ENCODE measurements at places on chromosomes 3 and 15.

- no peak for DNase-seq
Measured at GRCh38 chr3:4732925-4733324, 239.8 kb downstream of the ITPR1 start.

DNA sequence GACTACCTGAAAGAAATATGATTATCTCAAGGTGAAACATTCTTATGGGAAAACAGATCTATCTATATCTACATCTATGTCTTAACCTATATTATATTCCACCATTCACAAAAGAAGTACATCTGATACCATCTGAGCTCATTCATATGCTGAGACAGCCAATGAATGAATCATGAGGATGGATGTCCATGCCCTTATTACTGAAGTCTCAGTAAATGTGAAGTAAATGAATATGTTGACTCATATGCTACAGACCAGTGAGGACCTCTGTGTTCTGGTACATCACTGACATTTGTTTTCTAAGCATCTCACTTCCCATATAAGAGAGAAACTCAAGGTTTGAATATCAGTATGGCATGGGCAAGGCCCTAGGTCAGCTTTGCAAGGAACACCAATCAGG lies 311.2 kb upstream of the TMC3 start:
- no peak for DNase-seq

DNA sequence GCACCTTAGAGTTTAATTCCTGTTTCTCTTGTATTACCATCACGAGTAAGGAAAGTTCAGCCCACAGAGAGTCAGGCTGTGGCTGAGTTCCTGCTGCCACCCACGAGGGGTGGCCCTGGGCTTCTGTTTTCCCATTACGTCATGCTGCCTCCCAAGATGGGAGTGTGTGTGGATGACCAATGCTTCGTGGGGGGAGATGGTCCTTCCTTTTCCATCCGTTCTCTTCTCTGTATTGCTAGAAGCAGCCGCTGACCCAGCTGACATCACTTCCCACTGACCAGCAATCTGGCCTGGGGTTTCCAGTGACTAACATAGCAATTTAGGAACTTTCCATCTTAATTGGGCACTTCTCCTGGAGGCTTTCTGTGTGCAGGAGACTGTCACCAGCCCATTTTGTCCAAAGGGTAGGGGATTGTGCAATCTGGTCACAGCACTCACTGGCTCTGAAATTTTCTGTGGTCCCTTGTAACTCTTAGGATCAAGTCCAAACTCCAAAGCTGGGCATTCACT lies 9.3 kb downstream of the IRAK2 start:
- peak; percentile 99 for DNase-seq

DNA sequence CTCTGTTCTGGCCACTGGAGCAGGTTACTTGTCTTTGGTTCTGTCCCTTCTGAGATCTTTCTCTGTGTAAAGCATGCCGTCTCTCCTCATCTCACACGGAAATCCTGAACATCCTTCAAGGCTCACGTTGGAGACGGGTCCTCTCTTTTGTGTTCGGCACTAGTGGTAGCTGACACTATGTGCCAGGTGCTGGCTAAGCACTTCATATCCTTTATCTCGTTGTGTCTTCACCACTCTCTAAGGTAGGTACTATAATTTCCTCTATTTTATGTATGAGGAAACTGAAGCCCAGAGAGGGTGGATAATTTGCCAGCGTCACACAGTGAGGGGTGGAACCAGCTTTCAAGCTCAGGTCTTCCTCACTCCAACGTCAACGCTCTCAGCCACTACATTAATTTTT lies 1.2 kb downstream of the IFT122 start:
- no peak for DNase-seq

- DNase-seq: no peak
Measured at GRCh38 chr15:51280838-51281237, 57.6 kb downstream of the CYP19A1 start.

- no peak for DNase-seq
Measured at GRCh38 chr3:181487236-181487978, 224.3 kb upstream of the SOX2 start.

GRCh38 chr15:75431682-75432081 lies 19.8 kb downstream of the SIN3A start:
- no peak for DNase-seq

DNA sequence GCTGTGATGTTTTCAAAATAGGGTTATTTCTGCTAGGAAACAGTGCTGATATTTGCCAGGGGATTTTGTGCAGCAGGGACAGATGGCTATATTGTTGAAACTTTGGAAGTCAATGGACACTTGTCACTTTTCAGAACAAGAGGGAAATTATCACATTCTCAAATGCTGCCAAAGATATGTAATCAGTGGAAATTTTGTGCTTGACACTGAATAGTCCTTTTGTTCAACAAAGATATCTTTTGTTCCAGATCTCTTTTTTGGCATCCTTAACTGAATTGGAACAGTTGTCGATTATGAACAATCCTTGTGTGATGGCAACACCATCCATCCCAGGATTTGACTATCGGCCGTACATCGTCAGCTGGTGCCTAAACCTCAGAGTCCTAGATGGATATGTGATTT lies 7.8 kb downstream of the CEP97 start:
- DNase-seq: no peak

GRCh38 chr3:17938313-17938712 lies 195.9 kb upstream of the TBC1D5 start:
- DNase-seq: no peak

DNA sequence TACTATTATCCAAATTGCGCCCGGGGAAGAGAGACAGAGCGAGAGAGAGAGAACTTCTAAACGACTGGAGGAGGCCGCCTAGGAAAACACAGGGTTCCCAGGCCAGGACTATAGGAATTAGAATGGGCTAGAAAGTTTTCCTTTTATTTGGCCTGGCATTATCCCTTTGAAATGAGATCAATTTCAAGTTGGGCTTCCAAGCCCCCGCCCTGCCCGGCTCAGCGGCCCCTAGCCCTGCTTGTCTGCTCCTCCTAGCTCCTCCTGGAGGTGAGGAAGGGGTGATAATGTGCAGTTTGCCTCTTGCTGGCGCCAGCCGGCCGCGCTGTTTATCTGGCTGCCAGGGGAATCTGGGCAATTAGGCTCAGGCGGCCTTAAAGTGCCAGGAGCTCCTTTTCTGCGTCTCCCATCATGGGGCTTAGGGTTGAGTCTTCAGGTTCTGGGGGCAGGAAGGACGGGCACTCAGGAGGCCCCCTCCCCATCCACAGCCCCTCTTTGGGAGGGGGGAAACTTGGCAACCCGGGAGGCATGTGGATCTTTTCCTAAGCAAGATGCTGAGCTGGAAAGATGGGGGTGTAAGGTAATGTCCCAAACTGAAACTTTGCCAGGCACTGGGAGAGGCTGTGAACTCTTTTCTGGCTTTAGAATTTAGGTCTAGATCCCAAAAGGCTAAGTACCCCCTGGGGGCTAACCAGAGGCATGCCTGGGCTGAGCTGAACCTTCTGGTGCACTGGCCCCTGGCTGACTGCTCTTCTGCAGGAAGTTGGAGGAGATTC lies 5.5 kb downstream of the SMAD6 start:
- DNase-seq: no peak

GRCh38 chr3:133301731-133302130 lies 98.1 kb upstream of the BFSP2 start:
- no peak for DNase-seq

- no peak for DNase-seq
Measured at GRCh38 chr3:154149286-154149685, 28.1 kb downstream of the ARHGEF26 start.

GRCh38 chr3:56857178-56857577 lies 55.4 kb upstream of the ARHGEF3 start:
- DNase-seq: no peak

- no peak for DNase-seq
Measured at GRCh38 chr3:79884354-79884753, 116.6 kb upstream of the ROBO1 start.

- DNase-seq: no peak
Measured at GRCh38 chr15:32763295-32763694, 45.5 kb downstream of the GREM1 start.

DNA sequence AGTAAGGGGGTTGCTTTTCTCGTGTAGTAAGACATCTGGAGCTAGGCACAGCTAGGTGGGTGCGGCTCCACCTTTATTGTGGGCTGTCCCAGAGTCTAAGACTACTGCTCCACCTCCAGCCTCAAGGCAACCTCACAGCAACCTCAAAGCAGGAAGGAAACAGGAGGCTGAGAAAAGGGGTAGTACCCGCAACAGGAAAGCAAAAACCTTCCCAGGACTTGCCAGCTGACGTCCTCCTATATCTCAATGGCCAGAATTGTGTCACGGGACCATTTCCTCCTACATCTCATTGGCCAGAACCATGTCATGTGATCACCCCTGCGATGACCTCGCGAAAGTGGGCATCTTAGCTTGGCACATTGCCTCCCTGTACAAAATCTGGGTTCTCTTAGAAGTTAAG lies 4.3 kb upstream of the GPR160 start:
- peak; percentile 53 for DNase-seq

DNA sequence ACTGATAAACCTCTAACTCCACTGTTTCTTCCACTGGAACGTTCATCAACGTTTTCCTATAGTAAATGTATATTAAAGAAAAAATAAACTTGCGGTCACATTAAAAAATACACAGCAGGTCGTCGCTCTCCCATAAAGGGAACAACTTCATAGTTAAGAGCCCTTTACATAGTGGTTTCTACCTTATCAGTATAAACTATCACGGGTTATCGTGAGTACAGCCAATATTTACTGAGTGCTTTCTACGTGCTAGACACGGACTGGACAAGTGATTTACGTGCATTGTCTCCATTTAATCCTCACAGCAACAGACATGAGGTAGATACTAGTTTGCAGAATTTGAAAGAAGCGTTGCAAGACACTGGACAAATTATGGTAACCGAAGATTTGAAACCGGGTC lies 964 bp upstream of the TASOR start:
- DNase-seq: no peak

- DNase-seq: no peak
Measured at GRCh38 chr3:65996589-65996988, 42.1 kb downstream of the MAGI1 start.

DNA sequence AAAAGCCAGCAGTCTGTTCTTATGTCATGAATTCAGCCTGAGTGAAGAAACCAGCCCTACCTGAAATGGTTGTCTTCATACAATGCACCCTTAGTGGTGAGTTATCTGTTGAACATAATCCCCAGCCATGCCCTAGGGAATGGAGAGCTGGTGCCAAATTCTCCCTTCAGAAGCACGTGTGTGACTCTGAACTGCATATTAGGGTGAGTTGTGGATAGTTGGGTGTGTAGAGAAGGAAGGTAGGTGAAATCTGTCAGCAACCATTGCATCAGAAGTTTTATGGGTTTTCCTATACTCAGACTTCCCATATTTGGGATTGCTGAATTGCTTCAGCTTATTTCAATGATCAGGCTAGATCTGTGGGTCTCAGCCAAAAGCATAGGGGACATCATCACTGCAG lies 46.5 kb upstream of the TP63 start:
- DNase-seq: no peak

DNA sequence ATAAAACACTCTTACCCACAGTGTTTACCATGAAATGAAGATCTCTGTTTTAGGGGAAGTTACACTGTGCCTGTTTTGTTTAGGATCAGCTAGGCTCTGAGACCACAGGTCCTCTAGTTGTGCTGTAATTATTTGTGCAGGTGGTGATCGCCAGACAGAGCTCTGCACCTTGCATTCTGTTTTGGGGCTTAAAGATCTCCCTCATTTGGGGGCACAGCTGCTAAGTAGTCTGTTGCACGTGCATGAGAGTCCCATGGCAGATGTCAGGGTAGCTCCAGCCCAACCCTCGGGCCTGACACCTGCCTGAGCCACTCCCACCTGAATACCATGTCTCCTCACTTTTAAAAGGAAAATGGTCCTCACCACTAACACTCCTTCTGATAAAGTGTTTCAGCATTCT lies 12.4 kb downstream of the C3orf20 start:
- DNase-seq: no peak

DNA sequence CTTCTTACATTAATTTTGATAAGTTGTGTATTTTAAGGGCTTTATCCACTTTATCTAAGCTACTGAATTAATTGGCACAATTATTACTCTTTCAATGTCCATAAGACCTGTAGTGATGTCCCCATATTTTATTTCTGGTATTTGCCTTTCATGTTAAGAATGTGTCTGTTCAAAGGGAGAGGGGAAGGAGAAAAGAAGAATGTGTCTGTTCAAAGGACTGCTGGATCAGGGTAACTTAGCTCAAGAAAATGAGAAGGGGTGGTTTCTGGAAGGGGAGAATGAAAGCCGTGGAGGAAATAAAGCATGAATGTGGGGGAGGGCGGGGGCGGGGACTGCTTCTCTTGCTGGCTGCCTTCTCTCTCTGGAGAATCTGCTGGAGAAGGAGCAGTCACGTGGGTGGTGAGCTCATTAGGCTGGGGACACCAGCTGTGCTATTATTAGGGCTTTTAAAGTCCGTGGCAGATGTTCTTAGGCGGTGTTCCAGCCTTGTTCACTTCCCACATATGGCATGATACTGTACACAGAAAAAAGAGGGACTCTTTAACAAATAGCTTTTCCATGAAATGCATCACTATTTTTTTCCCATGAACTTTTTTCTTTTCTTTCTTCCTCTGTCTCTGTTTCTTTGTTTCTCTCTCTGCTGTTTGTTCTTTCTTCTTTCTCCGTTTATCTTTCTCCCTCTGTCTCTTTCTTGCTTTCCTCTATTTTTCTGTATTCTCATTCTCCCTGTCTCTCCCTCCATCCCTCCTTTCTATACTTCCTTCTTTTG lies 63.7 kb upstream of the ULK4 start:
- peak; percentile 96 for DNase-seq

DNA sequence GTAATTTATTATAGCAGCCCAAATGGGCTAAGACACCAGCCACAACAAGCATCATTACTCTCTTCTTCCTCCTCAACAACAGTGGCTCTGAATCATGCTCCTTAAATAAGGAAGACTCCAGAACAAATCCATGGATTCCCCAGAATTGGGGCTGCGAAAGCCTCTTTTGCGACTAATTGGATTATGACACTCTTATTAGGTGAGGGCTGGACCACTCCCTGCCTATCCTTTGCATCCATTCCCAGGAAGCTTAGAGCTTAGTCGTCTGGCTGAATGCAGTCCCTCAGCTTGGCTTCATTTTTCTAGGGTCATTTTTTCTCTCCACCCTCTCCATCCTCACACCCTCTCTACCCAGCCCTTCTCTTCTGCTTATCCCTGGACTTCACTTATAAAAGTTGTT lies 227.7 kb downstream of the ZNF621 start:
- DNase-seq: no peak

DNA sequence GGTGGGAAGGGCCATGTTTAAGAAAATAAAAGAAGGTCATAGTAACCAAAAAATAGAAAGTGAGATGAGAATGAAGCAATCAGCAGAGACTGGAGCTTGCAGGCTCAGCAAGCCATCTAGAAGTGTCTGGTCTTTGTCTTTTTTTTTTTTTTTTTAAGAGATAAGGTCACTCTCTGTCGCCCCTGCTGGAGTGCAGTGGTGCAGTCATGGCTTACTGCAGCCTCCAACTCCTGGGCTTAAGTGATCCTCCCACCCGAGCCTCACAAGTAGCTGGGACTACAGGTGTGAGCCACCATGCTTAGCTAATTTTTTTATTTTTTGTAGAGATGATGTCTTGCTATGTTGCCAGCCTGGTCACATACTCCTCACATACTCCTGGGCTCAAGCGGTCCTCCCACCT lies 36.2 kb downstream of the GXYLT2 start:
- DNase-seq: no peak

GRCh38 chr3:175598740-175599139 lies 739.6 kb downstream of the NAALADL2 start:
- DNase-seq: no peak

Measured in inflammatory macrophage (primary cell).